ENCODE measurements at places on chromosomes 1 and 21.

- DNase-seq, result no peak
Measured at GRCh38 chr1:2556678-2557481, 709 bp downstream of the TNFRSF14 start.

GRCh38 chr1:178133239-178133989 lies 39.5 kb downstream of the RASAL2 start:
- no peak for DNase-seq

- DNase-seq, result no peak
Measured at GRCh38 chr1:241598249-241598648, 41.9 kb downstream of the CHML start.

DNA sequence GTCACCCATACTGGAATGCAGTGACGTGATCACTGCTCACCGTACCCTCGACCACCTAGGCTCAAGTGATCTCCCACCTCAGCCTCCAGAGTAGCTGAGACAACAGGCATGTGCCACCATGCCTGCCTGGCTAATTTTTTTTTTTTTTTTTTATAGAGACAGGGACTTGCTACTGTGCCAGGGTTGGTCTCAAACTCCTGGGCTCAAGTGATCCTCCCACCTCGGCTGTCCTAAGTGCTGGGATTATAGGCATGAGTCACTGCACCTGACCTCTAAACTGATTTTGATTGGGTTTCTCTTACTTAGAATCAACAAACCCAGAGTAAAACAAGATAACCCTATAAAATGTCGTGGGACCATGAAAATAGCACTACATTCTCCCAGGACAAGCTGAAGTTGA lies 112.0 kb downstream of the UBE2U start:
- DNase-seq, result no peak

DNA sequence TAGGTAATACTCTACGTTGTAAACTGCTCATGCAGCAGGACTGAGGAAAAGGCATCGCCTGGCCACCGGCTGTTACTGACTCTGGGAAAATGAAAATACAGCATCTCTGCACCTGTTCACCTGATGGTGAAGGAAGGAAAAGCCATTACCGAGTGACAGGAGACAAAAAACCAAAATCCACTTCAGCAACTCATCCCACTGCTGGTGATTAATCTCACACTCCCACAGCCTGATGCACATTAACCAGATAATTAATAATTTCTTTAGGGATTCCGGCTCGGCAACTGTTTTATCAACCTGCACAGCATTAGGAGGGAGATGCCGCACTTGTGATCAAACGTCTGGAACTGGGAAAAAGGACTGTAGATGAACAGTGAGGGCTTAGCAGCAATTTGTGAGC lies 183.9 kb upstream of the ESRRG start:
- DNase-seq, result no peak

DNA sequence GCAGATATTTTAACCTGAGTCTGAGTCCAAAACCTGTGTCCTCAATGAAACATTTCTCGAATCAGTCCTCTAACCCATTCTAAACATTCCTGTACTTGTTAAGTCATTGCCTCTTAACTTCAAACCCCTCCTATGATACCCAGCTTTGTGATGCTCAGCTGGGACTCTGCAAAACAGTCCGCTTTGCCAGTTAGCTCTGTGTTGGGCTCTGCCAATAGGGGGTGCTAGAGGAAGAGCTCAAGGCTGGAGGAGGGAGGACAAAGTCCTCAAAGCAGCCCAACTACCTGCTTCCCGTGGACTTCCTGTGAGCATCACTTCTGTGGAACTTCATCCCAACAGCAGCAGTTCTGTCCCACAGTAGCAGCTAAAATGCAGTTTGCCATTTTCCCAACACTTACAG lies 38.1 kb upstream of the SYT14 start:
- DNase-seq, result peak; percentile 22

DNA sequence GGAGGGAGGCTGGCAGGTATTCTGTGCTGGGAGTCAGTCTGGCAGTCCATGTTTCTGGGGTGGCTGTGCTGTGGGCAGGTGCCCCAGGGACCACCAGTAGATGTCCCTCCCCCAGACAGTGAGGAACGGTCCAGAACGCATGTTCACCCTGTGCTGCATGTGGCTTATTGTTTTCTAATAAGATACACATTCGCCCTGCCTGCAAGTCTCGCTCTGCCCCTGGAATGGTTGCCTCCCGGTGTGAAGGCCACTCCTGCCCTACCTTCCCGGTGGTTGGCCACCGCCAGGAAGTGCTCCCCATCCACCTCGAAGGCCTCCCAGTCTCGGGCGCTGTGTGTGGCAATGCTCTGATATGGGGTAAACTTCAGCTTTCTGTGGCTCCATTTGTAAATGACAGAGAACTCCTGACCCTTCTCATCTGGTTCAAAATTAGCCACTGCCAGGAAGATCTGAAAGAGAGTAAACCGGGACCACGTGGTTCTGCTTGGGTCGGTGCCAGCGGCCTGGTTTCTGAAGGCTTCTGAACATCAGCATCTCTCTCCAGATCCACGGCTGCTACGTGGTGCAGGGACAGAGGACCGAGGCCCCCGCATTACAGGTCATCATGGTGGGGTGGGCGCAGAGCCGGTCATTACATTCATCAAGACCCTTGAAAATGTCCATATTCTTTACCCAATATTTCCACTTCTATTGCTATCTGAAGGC lies 14.5 kb downstream of the KRTAP10-1 start:
- DNase-seq, result no peak

- DNase-seq, result no peak
Measured at GRCh38 chr1:50132347-50132894, 23.7 kb downstream of the ELAVL4 start.

DNA sequence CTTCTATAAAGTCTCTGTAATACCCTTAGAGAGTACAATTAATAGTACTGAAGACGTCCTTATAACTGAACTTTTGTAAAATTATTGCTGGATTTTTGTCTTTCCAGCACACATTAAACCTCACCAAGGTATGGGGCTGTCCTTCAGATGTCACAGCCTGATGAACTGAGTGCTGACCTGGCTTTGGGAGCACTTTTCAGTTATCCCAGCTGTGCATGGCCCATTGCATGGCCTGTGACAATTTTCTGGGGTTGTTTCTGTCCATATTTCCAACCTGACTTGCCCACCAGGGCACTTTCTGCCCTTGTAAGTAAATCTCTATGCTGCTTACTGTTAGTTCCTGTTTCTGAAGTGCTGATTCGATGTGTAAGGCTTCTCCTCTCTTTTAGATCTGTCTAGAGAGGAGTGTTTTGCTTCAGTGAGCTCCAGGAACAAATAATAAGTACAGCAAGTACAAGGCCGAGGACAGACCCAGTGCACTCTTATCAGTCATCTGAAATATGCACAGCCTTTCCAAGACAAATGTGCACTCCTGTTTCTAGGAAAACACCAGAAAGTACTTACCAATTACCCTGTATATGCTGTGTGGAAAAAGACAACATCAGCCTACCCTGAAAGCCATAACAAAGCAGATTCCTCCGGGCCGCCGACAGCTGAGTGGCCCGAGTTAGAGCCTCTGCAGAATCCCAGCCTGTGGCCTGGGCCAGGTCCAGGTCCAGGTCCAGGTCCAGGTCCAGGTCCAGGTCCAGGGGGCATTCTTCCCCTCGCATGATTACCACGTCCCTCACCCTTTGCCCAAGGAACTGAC lies 121.7 kb downstream of the DHRS3 start:
- DNase-seq, result no peak

DNA sequence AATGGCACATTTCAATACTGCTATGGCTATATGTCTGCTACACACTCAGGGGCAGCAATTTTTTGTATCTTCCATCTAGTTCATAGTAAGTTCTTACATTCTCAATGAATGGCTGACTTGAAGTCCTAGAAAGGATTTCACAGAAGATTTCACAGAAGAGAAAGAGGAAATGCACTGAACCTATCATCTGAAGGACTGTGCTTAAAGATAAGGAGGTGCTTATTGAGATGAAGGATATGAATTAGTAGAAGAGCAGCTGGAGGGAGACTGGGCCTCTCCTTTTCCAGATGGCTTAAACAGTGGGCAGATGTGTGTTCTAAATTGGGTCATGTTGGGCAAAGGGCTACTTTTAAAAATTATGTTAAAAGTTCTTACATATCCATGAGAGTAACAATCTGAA lies 14.6 kb downstream of the ADAR start:
- no peak for DNase-seq

- no peak for DNase-seq
Measured at GRCh38 chr1:204479387-204480136, 15.0 kb downstream of the PIK3C2B start.

Data from stimulated activated naive CD8-positive, alpha-beta T cell treated with anti-CD3 and anti-CD28 coated beads, Interleukin-15, amount 100 ng/mL, for 72 hours (primary cell).